ENCODE measurements at places on chromosomes 16 and 17. TPM values are rescaled to one million over a fixed set of nuclear protein-coding genes. Genes with fewer than 3 reads are reported as not detected.

The TNFSF13 gene
- total RNA-seq = 4.9 TPM

The TMC8 gene
- total RNA-seq = 2.2 TPM

DNA sequence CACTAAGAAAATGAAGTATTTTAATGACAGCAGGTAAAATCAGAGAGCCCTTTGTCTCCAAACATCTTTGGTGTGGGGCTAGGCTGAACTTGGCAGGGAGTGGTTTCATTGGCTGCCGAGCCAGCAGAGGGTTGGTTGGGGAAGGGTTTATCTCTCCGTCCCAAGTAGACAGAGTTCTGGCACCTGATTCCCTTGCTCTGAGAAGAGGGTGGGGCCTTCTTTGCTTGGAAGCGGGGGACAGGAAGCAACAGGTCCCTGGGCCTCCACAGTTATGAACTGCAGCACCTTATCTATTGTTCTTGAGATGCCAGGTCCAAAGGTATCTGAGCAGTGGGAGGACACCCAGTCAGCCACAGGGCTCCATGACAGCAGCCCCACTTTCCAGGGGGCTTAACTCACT, 12.3 kb upstream of the CDH1 start:
- no peak for DNase-seq
- no peaks in the 10 kb centered on the region for H3K27me3 ChIP-seq
- no peaks in the 10 kb centered on the region for H3K4me1 ChIP-seq
- H3K27ac ChIP-seq = no peak overlapping the region
- no peaks in the 10 kb centered on the region for H3K36me3 ChIP-seq

DNA sequence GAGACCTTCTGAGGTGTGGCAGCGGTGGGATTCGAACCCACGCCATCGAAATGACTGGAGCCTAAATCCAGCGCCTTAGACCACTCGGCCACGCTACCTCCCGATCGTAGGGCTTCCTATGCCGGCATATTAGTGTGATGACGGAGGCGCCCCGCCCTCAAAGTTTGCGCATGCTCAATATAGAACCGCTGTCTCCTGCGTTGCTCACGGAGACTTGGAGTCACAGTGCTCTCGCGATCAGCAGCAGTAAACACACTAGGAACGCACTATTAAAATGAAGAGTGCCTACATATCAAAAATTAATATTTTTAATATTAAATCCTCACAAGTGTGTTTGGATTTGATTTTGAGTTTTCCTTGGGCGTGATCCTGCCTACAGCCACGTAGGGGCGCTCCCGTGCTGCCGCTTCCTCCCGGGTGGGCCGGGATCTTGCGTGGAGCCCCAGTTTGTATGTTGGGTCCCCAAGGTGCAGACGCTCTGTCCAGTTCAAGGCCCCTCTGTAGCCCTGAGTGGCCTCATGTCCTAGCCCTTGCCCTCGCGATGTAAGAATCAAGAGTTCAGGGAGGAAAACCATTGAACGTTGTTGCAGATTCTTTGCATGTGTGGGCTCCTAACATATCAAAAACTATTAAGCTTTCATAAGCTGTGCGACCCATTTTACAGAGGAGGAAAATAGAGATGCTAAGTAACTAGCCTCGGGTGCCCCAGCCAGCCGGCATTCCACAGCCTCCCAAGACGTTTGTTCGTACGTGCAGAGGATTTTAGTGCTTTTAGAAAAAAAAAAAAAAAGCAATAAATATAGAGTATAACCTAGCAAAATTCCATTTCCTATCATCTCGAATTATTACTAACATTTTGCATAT, 10.2 kb upstream of the EEF2K start:
- H3K27me3 ChIP-seq = no peaks in the 10 kb centered on the region
- H3K36me3 ChIP-seq = no peaks in the 10 kb centered on the region
- peaks cover 19% of the 10 kb centered on the region for H3K4me1 ChIP-seq
- H3K4me3 ChIP-seq = peak overlapping the region; percentile 76

DNA sequence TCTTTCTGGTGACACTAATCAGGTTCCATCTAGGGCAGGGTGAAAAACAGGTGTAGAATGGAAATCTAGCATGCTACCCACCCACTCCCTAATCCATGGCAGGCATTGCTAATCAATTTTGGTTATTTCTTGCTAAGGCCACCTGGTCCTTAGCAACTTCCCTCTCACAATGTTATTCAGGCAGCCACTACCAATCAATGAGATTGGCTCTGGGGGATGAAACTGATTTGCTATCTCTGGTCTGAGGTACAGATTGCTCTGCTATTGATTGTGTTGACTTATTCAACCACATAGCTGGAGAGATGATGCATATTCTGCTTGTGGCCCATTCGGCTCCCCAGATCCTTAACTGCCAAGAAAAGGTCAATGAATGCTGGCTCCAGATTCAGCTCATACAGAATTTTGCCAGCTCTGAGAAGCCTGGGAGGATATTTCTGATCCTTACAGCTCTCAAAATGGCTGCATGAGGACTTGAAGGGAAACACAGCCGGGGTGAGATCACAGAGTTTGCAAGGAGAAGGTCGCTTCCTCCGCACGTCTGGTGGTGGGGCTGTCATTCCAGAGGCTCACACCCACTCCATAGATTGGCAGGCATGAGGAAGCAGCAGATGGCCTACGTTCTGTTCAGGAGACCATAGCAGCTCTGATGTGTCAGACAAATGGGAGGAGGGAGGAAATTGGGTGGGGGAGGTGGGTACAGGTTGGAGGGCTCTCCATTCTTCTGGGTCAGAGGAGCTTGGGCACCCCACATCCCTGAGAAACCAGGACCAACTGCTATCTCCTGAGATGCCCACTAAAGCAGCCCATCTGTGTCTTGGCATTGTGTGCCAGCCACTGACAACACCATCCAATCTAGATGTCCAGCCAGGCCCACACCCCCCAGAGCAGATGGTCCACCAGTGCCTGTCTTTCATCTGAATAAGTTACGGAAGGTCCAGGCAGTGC, 22.3 kb downstream of the SEZ6 start:
- peaks cover 49% of the 10 kb centered on the region for H3K4me1 ChIP-seq
- H3K4me3 ChIP-seq = no peak overlapping the region
- no peak overlapping the region for H3K27ac ChIP-seq
- H3K36me3 ChIP-seq = peaks cover 12% of the 10 kb centered on the region

Measured in spinal cord (tissue), 10 donors.